Stimulated activated CD8-positive, alpha-beta memory T cell treated with anti-CD3 and anti-CD28 coated beads, Interleukin-4, amount 100 ng/mL, for 4 hours (primary cell): ENCODE measurements at places on chromosomes 2 and 18.

GRCh38 chr2:146207901-146208300 lies 1636.9 kb upstream of the ACVR2A start:
- DNase-seq = no peak

DNA sequence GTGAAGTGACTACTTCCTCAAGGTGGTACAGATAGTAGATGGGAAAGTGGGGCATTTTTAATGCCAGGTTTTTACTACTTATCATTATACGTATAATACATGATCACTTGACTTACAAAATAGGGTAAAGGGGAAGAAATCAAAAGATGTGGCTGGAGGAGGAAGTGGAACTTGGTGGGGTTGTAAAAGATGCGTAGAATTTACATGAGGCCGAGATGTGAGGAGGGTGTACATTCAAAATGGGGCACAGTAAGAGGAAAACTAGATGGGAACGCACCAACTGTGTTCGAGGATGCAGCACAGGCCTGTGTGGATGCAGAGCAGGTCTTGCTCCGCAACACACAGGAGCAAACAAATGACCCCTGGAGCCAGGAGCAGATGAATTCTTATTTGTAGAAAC lies 403.3 kb downstream of the TXNL1 start:
- DNase-seq = no peak

GRCh38 chr2:238789317-238789806 lies 58.5 kb upstream of the TWIST2 start:
- no peak for DNase-seq

DNA sequence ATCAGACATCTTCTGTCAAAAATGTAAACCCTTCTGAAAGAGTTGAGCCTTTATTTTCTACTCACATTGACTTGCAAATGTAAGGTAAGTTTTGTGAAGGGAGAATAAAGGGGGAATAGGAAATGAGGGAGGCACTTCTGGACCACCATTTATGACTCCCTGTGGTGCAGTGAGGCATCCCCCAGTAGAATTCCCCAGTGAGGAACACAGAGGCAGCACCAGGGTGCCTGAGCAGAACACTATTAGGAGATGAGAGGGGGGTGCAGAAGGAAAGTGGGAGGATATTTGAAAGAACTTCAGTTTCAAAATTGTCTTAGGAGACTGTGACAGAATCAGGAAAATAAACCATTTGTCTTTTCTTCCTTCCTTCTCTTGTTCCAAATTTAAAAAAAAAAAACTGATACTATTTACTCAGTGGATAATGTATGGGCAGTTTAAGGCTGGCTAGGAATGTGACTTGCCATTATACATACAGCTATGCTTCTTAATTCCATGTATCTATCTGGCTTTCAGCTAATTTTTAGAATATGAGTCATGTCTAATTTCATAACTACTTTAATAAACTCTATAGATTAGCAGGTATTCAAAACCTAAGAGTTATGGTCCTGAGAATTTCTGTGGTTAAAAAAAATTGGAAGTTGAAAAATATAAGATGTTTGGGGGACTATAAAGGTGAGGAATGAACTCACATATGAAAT lies 478.1 kb upstream of the CHAC2 start:
- no peak for DNase-seq

- no peak for DNase-seq
Measured at GRCh38 chr2:148221166-148221565, 200.3 kb downstream of the MBD5 start.

- no peak for DNase-seq
Measured at GRCh38 chr18:59740141-59740540, 42.9 kb upstream of the CCBE1 start.

- DNase-seq = no peak
Measured at GRCh38 chr2:191935247-191935646, 88.4 kb upstream of the CAVIN2 start.

DNA sequence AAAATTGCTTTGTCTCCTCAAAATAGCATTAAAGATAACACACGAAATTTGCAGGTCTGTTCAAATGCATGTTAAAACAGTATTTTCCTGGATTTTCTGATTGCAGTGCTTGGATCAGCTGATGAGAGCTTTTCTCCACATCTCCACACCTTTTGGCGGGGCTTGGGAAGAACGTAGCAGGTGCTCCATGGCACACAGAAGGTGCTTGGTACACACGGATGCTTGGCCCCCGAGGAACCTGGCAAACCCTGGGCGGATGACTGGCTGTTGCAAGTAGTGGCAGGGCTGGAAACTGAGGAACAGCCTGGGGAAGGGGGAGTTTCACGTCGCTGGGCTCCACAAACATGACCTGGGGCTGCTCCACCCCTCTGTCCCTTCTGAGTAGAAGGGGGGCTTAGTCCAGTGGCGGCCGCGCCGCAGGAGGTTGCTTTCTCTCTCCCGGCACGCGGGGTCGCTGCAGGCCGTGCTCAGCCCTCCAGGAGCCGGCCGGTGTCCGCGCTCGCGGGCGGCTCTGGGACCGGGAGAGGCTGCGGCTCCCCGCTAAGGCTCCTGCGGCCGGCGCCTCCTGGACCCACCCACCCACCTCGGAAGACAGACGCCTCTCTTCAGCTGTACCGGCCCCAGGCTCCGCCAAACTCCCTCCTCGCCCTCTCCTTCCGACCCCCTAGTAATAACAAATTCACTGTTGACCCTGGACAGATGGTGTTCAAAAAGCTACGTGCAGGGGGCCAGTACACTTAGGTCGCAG lies 69.3 kb downstream of the MARCO start:
- DNase-seq = no peak

- DNase-seq = no peak
Measured at GRCh38 chr2:226649871-226650660, 149.6 kb downstream of the IRS1 start.

DNA sequence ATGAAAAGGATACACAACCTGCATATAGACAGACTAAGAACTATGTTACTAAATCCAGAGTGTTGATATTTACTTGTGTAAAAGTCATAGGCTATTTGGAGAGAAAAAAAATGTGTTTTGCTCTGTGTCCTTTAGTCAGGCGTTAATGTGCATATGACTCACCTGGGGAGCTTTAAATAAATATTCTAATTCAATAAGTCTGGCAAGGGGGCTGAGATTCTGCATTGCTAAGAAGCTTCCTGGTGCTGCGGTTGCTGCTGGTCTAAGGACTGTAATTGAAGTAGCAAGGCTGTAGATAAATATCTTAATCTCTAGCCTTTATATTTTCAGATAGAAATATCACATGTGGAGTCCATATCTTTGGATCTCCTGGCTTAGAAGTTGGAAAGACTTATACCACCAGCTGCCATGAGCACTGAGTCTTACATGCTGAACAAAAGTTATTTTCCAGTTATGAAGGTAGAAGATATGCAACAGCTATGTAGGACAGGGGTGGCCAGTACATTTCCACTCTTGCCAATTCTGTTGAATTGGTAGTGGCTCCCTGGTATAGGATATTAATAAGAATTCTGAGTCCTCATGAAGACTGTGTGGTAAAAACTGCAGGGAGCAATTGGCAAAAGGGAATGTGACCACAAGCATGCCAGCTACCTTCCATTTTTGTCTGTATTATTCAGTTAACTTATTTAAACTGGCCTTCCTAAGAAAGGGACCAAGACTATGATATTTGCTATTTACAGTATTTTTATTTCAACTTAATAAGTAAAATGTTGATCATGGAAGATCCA lies 4.8 kb downstream of the SPAG16 start:
- no peak for DNase-seq

- DNase-seq = no peak
Measured at GRCh38 chr2:188003800-188004199, 287.9 kb upstream of the GULP1 start.

DNA sequence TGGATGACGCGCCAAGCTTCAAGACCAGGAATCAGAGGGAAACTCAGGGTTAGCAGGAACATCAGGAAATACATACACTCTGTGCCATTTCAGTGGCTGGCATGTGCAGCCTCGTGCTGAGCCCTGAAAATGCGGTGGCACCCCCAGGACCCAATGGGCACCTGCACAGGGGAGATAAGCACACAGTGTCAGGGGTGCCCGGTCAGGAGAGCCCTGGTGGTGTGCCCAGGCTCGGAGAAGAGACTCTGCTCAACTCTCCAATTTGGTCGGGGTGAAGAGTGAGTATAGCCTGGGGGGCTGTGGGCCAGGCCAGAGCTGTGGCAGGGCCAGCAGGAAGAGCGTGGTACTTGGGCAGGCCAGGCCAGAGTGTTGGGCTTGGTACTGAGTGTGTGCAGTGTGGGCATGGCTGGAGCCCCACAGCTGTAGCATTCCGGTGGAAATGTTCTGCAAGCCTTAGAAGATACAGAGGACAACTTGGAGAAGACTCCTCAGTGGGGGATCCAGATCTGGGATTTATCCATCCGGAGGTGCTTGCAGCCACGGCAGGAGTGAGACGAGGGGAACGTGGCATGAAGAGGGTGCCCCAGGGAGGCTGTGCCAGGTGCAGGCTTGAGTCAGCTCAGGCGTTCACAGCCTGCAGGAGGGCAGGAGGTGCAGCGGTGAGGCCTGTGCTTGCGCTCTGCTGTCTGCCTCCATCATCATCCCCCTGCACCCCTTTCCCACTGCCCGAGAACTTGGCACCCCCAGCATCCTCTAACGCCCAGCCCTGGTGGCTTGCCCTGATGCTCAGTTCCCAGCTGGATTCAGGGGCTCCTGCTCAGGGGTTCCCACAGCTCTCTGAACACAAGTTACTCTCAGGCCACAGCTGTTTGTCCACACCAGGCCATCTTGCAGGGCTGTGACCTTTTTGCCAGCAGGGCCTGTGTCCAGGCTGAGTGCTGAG lies 451.7 kb upstream of the HS6ST1 start:
- DNase-seq = no peak

GRCh38 chr2:83002706-83003105 lies 1456.4 kb downstream of the SUCLG1 start:
- no peak for DNase-seq

DNA sequence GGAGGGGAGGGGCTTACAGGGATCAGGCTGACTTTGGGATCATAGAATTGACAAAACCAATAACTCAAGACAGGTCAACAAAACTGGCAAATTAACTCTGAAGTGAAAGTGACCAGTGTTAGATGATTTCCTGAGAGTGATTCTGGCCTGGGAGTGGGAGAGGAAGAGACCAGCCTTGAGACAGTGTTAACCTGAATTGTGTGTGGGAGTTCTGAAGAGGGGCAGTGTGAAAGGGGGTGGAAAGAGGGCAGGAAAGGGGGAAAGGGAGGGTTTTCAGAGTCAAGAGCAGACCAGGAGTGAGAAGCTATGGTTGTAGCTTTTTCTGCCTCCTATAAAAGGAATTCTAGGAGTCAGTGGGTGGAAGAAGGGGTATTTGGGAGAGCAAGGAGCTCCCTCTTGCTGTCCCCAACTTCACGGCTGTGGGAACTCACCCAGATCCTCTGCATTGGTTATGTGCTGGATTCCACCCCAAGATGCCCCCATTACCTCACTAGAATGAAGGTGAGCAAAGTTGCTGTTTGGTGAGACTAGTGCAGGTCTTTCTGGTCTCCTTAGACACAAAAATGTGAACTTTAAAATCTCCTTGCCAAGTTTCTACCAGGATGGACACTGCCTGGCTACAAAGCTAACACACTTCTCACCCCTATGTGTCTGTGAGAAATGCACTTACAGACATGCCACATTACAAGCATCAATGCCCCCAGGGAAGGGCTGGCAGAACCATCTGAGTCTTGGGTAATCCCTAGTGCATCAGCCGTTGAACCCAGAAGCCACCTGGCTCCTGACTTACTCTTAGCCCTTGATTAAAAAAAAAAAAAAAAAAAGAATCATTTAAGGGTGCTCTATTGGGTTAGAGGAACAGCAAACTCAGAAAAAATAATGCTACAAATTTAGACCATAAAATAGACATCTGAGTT lies 61.6 kb downstream of the BMP10 start:
- no peak for DNase-seq

DNA sequence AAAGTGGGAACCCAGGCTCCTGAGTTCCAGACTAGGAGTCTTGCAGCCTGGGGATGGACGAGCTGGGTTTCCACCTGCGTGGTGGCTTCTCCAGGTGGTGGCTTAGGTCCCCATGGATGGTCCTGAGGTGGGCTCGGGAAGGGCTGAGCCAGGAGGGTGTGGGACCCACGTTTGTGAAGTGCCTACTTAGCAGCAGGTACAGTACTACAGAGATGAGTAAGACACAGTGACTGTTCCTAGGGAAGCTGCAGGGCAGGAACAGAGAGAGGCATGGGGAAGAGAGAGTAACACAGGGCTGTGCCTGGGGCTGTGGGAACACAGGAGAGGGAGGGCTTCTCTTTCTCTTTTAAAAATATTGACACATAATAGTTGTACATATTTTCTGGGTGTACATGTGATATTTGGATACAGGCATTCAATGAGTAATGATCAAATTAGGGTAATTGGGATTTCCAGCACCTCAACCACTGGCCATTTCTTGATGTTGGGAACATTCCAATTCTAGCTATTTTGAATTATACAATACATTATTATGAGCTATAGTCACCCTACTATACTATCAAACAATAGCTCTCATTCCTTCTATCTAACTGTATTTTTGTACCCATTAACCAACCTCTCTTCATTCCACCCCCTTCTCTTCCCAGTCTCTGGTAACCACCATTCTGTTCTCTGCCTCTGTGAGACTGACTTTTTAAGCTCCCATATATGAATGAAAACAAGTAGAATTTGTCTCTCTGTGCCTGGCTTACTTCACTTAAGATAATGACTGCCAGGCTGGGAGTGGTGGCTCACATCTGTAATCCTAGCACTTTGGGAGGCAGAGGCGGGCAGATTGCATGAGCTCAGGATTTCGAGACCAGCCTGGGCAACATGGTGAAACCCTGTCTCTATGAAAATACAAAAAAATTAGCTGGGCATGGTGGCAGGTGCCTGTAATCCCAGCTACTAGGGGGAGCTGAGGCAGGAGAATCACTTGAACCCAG lies 15.0 kb downstream of the TOGARAM2 start:
- no peak for DNase-seq

DNA sequence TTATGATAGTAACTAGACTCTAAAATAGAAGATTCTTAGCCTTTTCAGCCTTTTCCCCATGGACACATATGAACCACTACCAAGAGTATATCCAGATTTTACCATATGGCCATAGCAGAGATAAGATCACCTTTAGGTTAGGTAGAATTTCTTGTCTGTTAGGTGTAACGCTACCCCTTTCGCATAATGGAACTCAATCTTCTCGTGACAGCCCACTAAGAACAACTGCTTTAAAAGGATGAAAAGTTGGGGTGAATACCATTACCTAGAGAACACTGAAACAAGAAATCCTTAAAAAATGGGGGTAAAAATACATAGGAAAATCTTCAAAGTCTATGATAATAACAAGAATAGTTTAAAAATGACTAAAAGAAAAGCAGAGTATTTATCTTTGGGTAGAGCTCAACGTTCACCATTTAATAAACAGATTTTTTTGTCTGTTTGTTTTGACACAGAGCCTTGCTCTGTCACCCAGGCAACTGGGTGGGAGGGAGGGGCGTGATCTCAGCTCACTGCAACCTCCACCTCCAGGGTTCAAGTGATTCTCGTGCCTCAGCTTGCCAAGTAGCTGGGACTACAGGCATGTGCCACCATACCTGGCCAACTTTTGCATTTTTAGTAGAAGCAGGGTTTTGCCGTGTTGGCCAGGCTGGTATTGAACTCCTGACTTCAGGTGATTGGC lies 67.2 kb downstream of the VIL1 start:
- DNase-seq = no peak

GRCh38 chr2:64137567-64137966 lies 6.7 kb downstream of the PELI1 start:
- no peak for DNase-seq

- DNase-seq = no peak
Measured at GRCh38 chr2:236835307-236836024, 250.2 kb upstream of the COPS8 start.

GRCh38 chr18:3384664-3385563 lies 65.1 kb upstream of the TGIF1 start:
- no peak for DNase-seq
